ENCODE measurements at places on chromosomes 11 and 22.

- DNase-seq = no peak
Measured at GRCh38 chr11:100984668-100985067, 144.9 kb downstream of the PGR start.

DNA sequence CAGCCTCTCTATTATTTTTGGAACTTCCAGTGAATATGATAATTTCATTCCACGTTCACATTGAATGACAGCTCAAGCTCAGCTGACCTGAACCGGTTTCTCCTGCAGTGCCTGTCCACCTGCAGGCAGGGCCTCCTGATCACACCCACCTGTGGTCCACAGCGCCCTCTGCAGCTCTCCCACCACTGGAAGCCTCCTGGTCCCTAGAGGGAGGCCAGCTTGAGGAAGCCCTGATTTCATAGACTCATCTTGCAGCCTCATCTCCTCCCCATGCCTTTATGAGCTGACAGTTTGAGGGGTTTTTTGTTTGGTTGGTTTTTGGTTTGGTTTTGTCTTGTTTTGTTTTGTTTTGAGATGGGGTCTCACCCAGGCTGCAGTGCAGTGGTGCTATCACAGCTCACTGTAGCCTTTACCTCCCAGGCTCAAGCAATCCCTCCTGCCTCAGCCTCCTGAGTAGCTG lies 29.9 kb upstream of the MALAT1 start:
- no peak for DNase-seq

- DNase-seq = no peak
Measured at GRCh38 chr11:2077061-2077802, 62.0 kb downstream of the IGF2 start.

DNA sequence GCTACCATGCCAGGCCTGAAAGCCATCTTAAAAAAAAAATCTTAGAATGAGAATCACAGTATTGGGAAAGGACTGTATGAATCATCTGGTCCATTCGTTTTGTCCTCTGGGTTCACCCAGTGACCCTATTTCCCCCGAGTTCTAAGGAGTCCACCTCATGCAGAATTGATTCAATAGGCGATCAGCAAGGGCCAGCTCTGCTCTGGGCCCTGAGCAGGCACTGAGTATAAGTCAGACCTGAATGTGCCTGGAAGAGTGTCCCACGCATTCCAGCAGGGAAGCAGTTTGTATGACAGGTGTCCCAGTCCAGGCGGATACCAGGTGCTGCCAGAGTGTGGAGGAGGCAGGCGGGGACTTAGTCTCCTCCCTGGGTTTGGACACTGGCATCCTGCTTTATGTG lies 883 bp upstream of the HMOX1 start:
- no peak for DNase-seq

DNA sequence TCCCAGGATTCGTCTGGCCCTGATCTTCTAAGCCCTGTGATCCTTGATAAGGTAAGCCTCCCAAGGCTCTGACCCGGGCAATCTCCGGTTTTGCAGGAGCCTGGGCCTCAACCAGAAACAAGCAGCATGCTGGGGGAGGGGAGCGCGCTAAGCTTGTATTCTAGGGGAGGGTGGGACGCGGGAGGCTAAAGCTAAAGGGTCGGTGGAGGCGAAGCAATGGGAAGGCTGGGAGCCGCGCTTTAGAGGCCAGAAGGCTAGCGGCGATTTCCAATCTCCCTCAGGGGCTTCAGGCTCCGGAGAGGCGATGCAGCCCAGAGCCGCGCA lies 753 bp downstream of the PTPN5 start:
- DNase-seq = no peak

DNA sequence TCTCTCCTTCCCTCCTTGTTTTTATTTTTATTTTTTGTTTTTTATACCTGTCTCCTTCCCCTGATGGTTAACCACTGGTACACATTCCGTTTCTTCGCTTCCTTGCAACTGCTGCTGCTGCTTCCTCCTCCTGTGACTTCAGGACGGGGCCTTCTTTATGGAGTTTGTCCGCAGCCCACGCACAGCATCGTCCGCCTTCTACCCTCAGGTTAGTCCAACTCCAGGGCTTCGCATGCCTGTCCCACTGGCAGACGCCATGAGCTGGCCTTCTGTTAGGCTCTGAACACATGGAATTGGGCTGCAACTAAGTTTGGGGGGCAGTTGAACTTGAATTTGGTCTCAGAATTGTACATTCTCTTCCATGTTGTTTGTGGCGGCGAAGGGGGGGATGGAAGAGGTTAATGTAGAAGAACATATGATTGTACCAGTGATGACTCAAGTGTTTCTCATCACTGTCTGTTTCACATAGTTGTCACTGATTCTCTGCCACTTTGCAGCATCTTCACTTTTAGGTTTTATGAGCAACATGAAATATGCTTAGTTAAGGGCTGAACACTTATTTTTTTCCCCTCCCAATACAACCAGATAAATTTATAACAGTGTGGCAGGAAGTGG lies 83.0 kb upstream of the YWHAH start:
- no peak for DNase-seq

- no peak for DNase-seq
Measured at GRCh38 chr11:115134926-115135325, 369.3 kb downstream of the CADM1 start.

DNA sequence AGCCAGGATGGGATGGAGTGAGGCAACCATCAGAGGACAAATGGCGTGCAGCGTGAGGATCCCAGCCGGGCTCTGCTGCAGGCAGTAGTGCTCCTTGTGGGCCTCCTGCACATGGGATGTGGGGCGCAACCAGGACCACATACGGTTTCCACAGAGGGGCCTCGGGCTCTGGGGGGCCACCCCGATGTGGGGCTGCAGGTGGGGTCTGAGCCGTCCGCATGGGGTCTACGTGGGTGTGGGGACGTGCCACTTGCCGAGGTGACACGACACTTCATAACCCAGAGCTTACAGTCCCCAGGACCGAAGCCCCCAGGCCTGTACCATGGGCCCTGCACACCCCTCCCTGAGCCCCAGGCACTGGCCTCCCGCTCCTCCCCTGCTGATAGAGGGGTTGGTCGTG lies 10.8 kb downstream of the TTLL8 start:
- DNase-seq = no peak

- no peak for DNase-seq
Measured at GRCh38 chr11:76747153-76747914, 35.8 kb upstream of the TSKU start.

- no peak for DNase-seq
Measured at GRCh38 chr11:101336858-101337257, 207.2 kb upstream of the PGR start.

DNA sequence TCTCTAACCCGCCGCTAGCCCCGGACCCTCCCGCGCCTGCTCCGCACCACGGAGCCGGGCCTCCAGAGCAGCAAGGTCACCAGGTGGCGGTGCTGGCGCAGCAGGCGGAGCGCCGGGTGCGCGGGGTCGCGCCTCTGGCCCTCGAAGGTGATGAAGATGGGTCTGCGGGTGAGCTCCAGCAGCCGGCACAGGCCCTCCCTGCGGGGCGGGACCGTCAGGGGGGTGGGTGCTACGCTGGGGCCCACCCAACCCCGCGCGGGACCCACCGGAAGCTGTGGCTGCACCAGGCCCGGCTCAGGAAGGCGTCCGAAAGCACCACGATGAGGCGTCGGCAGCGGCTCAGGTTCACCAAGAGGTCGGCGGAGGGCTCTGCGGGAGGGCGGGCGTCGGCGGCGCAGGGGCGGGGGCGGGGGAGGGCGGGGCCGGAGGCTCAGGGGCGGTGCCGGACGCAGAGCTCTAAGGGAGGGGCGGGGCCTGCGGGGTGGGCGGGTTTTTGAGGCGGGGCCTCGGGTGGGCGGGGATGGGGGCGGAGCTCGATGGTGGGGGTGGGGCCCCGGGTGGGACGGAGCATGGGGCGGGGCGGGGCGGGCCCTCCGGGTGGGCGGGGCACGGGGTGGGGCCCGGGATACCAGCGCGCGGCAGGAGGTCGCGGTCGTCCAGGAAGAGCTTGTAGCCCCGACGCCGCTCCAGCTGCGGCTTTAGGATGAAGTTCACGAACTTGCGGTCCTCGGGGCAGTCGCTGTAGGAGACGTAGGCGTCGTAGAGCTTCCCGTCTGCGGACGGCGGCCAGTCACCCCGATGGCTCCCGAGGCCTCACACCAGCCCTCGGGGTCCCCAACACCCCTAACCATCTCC lies 7.8 kb downstream of the SIGIRR start:
- peak; percentile 86 for DNase-seq

DNA sequence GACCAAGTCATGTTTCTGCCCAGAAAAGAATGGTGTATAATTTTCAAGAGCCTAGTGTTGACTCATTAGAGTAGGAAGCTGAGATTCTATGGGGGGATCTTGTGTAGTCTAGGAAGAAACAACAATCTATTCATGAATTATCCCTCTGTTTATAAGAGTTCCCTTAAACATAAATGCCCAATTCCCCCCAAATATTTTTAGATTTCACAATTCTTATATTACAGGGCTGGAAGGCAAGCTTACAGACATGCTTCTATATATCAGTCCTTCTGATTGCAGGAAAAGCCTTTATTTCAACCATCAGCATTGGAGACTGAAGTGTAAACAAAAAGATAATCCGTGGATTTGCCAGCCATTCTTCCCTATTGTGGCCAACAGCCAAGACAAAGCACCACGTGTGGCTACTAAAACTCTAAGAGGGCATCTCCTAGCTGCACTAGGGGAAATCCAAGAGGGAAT lies 71.4 kb downstream of the NAT10 start:
- no peak for DNase-seq

DNA sequence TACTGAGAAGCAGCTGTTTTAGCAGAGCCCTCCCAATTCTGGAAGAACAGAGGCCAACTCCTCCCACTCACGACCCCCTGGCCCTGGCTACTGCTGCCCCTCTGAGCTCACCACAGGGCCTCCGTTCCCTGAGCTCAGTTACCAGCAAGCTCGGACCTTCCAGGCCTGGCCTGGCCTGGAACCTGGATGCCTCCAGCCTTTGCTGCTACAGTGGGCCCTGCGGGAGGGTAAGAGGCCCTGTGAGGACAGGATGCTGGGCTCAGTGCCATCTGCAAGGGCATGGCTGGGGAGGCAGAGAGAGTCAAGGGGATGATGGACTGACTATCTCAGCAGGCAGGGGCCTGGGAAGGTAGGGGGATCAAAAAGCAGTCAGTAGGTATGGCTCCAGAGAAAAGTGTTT lies 209.9 kb upstream of the NCAM1 start:
- DNase-seq = no peak

DNA sequence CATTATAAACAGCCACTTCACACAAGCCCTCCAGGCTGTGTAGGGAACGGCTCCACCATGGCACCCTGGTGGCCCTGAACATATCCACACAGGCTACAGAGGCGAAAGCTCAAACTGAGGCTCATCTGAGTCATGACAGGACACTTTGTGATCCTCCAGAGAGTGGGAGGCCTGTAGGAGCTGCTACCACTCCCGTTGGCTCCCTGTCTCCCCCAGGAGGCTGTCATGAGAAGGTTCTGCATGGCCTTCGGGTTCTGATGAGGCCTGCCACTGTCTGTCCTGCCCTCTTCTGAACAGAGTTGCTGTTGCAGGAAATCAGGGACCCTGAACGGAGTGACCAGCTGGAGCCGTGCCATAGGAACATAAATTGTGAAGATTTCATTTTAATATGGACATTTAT lies 23.8 kb upstream of the ALDH3B2 start:
- DNase-seq = no peak

DNA sequence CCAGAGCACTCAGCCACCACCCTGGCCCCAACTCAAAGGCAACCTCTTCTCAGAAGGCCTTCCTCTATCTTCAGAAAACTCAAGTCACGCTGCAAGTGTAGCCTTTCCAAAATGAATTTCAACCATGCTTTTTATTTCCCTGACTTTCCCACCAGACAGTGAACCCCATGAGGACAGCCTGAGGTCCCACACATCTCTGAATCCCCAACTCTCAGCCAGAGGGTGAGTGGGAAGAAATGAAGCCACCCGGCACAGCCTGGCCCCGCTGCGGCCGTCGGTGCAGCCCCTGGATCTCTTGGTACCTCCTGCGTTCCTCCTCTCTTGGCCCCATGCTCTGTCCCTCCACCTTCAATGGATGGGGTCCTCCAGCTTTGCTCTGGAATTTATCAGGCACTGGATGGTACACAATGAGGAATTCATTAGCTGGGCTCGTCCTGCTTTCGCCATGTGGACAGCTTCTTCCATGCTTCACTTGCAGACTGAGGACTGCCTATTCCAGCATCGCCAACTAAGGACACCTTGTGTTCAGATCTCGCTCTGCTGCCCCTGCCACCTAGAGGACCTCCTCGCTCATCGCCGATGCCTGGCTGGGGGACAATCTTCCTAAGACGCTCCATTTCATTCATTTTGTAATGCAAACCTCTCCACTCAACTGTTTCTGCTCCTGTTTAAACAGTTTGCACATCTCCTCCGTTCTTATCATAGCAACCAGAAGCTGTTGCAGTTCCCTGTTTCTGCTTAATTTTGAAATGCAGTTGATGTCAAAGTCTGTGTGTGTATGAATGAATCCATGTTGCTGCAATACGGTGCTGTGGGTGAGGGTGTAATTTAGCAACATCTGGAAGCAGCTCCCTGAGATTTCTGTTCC lies 672.1 kb downstream of the TBC1D22A start:
- no peak for DNase-seq

GRCh38 chr22:36765943-36766450 lies 9.9 kb downstream of the IFT27 start:
- no peak for DNase-seq

- no peak for DNase-seq
Measured at GRCh38 chr11:30488304-30488998, 97.7 kb downstream of the MPPED2 start.

DNA sequence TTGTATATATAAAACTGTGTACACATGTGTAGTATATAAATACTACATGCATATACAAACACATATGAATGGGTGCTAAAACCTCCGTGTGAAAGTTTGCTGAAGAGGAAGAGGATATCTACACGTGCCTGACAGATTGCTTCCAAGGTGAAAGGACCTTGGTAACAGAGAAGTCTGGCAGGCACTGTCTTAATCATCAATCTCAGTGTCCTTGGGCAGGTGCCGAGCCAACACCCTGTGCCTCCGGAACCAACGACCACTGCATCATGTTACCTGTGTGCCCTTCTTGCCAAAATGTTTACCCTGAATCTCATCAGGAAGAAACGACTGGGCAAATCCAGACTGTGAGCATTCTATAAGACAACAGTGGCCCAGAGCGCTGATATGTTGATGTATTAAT lies 15.0 kb downstream of the NAP1L4 start:
- DNase-seq = no peak

GRCh38 chr11:100353083-100353482 lies 334.0 kb upstream of the ARHGAP42 start:
- no peak for DNase-seq

- DNase-seq = no peak
Measured at GRCh38 chr22:31991102-31991839, 46.9 kb downstream of the YWHAH start.

GRCh38 chr11:121547574-121547973 lies 94.8 kb upstream of the SORL1-AS1 start:
- DNase-seq = no peak

- DNase-seq = no peak
Measured at GRCh38 chr11:93653571-93653970, 7.9 kb upstream of the CEP295 start.
